ENCODE measurements at places on chromosomes 3 and 15.
A peak's percentile ranks its signal among the peaks of the same experiment; 100 is the strongest.

GRCh38 chr3:127365163-127365798 lies 77.4 kb upstream of the PRR20G start:
- no peak for DNase-seq

DNA sequence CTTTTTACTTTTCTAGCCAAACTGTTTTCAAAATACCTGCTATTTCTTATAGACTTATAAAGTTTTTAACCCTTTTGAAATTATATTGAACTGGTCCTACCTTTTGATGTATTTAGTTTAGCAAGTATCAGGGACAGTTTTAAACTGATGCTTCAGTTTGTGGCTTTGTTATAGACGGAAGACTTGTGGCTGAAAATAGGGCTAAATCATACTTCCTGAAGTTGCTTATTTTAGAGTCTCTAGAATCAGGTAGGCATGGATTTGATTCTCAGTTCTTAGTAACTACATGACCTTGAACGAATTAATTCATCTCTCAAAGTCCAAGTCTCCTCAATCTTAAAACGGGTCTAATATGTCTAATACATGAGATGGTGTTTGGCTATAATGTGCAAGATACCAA lies 322.8 kb downstream of the RAP2B start:
- no peak for DNase-seq

DNA sequence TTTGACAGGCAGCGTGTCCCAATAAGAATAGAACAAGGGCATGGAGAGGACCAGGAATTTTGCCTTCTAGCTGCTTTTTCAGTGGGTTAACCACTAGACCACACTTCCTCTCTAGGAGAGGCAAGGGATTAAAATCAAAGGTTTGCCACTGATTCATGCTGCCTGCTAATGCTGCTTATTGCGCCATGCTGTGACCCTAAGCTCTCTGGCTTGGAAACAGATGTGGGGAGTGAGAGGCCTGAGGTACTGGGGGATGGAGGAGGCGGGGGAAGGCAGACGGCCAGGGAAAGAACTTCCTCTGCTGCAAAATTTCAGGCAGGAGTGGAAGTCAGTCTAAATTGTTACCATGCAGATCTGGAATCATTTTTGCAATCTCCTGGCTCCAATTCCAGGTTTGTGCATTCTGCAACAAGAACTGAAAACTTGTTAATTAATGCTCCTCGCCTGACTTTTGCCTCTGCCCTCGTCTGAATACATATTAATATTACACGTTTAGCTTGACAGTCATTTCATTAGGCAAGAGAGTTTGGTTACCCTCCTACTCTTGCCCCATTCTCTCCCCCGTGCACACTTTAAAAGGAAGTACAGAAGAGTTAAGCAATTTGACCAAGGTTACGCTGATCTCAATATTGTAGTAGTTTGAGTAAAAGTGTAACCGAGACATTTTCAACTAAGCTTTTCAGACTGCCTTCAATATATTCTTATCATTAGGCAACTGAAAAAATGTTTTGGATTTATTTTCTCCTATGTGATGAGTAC lies 121.7 kb upstream of the SPRED1 start:
- DNase-seq = no peak

GRCh38 chr3:111070772-111071256 lies 802 bp upstream of the NECTIN3 start:
- peak; percentile 19 for DNase-seq

GRCh38 chr3:99952306-99952705 lies 134.6 kb downstream of the CMSS1 start:
- DNase-seq = no peak

GRCh38 chr15:59550956-59551355 lies 60.6 kb upstream of the GCNT3 start:
- DNase-seq = no peak

DNA sequence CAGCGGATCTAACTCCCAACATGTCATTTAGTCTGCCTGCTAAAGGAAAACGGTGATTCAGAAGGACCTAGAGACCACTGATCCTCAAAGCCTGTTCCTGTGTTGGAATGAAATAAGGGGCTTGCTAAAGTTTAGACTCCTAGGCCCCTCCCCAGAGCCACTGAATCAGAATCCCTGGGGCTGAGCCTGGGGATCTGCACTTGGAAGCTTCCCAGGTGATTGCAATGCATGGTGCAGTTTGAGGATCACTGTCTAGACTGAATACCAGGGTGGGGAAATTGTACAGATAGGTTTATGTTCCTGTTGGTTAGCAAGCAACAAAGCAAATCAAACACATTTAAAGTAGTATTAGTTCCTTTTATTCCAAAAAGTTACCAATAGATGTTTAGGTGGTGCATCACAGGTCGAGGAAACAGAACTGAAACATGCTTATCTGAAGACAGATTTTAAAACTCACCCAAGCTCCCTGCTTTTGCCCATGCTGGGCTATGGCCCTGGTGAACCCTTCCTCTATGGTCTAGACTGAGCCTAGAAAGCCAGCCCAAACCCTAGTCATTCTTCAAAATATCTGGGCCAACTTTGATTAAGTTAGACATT lies 29.6 kb upstream of the SPTBN5 start:
- DNase-seq = no peak

GRCh38 chr3:182108371-182108770 lies 396.6 kb downstream of the SOX2 start:
- no peak for DNase-seq

- no peak for DNase-seq
Measured at GRCh38 chr3:77605308-77605707, 565.4 kb downstream of the ROBO2 start.

GRCh38 chr15:79028411-79028964 lies 62.1 kb downstream of the RASGRF1 start:
- no peak for DNase-seq

GRCh38 chr3:172836390-172836997 lies 86.0 kb downstream of the ECT2 start:
- peak; percentile 19 for DNase-seq

GRCh38 chr3:143070977-143071551 lies 48.5 kb upstream of the CHST2 start:
- DNase-seq = no peak

GRCh38 chr3:79488407-79488806 lies 279.4 kb downstream of the ROBO1 start:
- no peak for DNase-seq

GRCh38 chr15:51315726-51316125 lies 22.7 kb downstream of the CYP19A1 start:
- no peak for DNase-seq

- no peak for DNase-seq
Measured at GRCh38 chr15:32959077-32959476, 235.4 kb downstream of the FMN1 start.

GRCh38 chr3:67048067-67048714 lies 50.1 kb downstream of the KBTBD8 start:
- DNase-seq = no peak
